Hepatocyte (in vitro differentiated cells): ENCODE measurements at places on chromosomes 2 and 18. TPM values are rescaled to one million over a fixed set of nuclear protein-coding genes. Genes with fewer than 3 reads are reported as not detected.

DNA sequence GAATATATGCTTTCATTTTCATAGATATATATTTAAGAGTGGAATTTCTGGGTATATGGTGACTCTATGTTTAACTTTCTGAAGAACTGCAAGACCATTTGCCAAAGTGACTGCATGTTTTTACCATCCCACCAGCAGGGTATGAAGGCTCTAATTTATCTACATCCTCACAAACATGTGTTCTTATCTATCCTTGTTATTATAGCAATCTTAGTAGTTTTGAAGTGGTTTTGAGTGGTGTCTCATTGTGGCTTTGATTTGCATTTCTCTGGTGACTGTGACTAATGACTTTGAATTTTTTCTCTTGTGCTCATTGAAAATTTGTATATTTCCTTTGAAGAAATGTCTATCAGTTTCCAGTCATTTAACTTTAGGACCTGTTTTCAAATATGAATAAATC is 310.2 kb upstream of the NRP2 start:
- H3K4me3 ChIP-seq = no peak overlapping the region
- no peak for DNase-seq
- H3K4me1 ChIP-seq = peaks cover 4% of the 10 kb centered on the region
- no peaks in the 10 kb centered on the region for H3K27me3 ChIP-seq
- H3K27ac ChIP-seq = no peak overlapping the region

DNA sequence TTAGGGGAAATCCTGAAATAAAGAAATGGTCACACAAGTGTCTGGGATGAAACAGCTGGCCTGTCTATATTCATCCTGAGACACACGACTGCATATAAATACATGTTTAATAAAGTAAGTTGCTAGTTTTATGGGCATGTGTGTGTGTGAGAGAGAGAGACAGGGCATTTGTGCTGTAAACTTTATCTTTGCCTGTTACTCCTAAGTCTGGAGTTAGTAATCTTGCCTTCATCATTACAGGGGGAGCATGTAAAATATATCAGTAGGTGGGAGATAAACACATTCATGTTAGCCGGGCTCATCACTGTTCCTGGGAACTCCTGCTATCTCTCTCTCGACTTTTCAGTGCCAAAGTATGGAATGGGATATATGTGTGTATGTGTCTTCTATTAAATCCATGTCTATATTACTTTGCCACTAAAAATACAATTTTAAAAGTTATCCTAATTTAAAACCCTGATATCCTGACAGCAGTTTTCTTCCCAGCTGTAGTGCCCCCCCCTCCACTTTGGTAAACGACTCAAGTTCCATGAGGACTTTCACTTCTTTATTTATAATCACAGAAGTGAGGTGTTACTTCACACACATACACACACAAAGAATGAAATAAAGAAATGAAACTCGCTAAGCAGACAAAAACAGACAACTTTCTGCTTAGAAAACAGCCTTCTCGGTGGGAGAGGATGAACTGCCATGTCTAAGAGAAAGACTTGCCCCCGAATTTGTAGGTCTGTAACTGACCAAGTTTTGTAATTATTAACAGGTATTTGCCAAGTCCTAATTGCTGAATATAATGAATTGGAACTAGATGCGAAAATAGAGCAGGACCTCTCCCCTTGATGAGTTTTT is 947 bp downstream of the ZEB2 start:
- peaks cover 78% of the 10 kb centered on the region for H3K27me3 ChIP-seq
- H3K36me3 ChIP-seq = no peaks in the 10 kb centered on the region
- DNase-seq = no peak
- peak overlapping the region; percentile 90 for H3K27ac ChIP-seq
- no peaks in the 10 kb centered on the region for H3K4me1 ChIP-seq
- peak overlapping the region; percentile 30 for H3K4me3 ChIP-seq

DNA sequence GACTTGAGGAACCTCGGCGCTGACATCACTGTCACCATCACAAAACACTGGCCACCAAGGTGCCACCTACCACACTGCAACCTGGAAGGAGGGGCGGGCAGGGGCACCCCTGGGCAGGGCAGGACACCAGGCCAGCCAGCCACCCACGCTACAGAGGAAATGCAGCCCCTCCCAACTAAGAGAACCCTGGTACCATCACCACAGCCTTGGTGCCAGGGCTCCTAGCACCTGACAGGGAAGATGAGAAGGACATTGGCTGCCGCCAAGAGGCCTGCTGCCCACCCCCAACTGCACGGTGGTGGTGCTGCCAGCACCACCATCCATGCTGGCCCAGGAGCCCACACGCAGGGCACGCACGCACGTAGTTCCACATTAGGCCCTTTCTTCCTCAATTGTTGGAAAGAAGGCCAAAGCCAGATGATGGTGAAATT is 88.7 kb downstream of the HDAC4 start:
- H3K4me1 ChIP-seq = peaks cover 41% of the 10 kb centered on the region
- H3K4me3 ChIP-seq = no peak overlapping the region
- no peaks in the 10 kb centered on the region for H3K27me3 ChIP-seq

- no peaks in the 10 kb centered on the region for H3K27me3 ChIP-seq
- no peak for DNase-seq
- no peaks in the 10 kb centered on the region for H3K36me3 ChIP-seq
- H3K4me1 ChIP-seq = no peaks in the 10 kb centered on the region
- H3K27ac ChIP-seq = no peak overlapping the region
Measured at GRCh38 chr2:205405194-205405593, 277.1 kb upstream of the NRP2 start.

TSPYL6 gene
- total RNA-seq = not detected in 2 replicates

- peak within 1 kb of the TSS; percentile 40 for H3K27ac ChIP-seq
- peak; percentile 68 for DNase-seq
- H3K4me3 ChIP-seq = peak within 1 kb of the TSS; percentile 79
- H3K36me3 ChIP-seq = no peaks in the 10 kb centered on the region
Measured at GRCh38 chr18:500632-501405, at the start of gene COLEC12. COLEC12 (minus strand) TSS chr18:500701; CDS start chr18:500514, 187 bp downstream.

GRCh38 chr2:30084915-30085314 is 61.9 kb upstream of the YPEL5 start:
- H3K4me1 ChIP-seq = no peaks in the 10 kb centered on the region
- no peak overlapping the region for H3K4me3 ChIP-seq
- DNase-seq = no peak
- no peaks in the 10 kb centered on the region for H3K27me3 ChIP-seq
- no peaks in the 10 kb centered on the region for H3K36me3 ChIP-seq

DNA sequence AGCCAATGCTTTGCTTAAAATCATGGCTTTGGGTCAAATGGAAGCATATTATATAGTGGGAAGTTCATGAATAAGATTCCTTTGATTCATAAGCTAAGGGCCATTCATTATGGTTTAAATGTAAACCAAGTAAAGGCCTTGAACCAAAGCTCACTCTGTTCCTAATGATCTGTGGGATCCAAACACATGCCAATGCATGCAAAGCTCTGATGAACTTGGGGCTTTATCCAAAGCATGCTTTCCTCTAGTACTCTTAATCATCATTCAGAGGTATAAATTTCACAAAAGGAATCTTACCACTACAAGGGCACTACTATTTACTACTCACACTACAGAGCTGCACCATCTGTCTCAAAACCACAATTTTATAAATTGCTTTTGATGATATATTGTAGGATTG is 102.8 kb upstream of the RBMS1 start:
- H3K4me1 ChIP-seq = no peaks in the 10 kb centered on the region
- H3K27ac ChIP-seq = no peak overlapping the region
- H3K36me3 ChIP-seq = no peaks in the 10 kb centered on the region
- DNase-seq = no peak

ZNF396 gene
- total RNA-seq = 1.8 and 2.0 TPM in 2 replicates

DNA sequence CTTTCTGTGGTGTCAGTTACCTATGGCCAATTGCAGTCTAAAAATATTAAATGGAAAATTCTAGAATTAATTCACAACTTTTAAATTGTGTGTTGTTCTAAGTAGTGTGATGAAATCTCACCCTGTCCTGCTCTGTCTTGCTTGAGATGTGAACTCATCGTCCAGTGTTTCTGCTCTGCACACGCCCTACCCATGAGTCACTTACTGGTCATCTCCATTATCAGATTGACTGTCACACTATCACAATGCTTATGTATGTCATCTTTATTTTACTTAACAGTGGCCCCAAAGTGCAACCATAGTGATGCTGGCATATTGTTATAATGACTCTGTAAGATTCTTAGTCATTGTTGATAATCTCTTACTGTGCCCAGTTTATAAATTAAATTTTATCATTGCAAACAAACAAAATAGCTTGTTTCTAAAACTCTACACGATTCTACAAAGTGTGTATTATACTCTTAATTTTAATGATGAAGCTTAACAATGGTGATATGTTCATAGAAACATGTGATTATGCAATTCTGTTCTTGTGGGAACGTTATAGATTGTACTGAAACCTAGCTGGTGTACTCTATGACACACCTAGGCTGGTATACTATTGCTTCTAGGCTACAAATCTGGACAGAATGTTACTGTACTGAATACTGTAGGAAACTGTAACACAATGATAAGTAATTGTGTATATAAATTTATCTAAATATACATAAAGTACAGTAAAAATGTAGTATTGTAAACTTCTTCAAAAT is 1086.8 kb upstream of the PIK3C3 start:
- H3K4me3 ChIP-seq = no peak overlapping the region
- peak overlapping the region; percentile 56 for H3K27ac ChIP-seq
- peaks cover 7% of the 10 kb centered on the region for H3K4me1 ChIP-seq
- H3K27me3 ChIP-seq = no peaks in the 10 kb centered on the region
- no peaks in the 10 kb centered on the region for H3K36me3 ChIP-seq

DNA sequence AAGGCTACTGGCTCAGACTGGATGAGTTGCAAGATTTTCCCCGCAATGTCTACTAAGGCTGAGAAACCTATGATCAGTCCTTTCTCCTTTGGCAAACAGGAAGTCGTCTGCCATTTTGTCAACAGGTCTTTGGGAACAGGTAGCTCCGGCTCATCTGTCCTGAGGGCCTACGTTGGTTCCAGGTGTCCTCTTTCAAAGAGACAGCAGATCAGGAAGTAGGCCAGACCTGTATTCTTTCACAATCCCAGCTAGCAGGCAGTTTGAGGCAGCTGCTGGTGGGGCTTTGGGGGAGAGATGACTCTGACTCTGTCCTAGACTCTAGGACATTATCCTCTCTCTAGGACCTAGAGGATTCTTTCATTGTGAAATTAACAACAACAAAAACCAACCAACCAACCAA is 98.6 kb downstream of the ACTR2 start:
- H3K4me1 ChIP-seq = no peaks in the 10 kb centered on the region
- DNase-seq = no peak
- no peaks in the 10 kb centered on the region for H3K27me3 ChIP-seq
- H3K36me3 ChIP-seq = no peaks in the 10 kb centered on the region
- no peak overlapping the region for H3K27ac ChIP-seq
- H3K4me3 ChIP-seq = no peak overlapping the region

- no peaks in the 10 kb centered on the region for H3K27me3 ChIP-seq
- no peak overlapping the region for H3K27ac ChIP-seq
- DNase-seq = no peak
- H3K4me3 ChIP-seq = no peak overlapping the region
- H3K4me1 ChIP-seq = no peaks in the 10 kb centered on the region
Measured at GRCh38 chr2:177817300-177817699, 255.3 kb downstream of the PDE11A start.

- H3K27ac ChIP-seq = no peak overlapping the region
- DNase-seq = no peak
- H3K4me1 ChIP-seq = no peaks in the 10 kb centered on the region
- H3K36me3 ChIP-seq = no peaks in the 10 kb centered on the region
- no peaks in the 10 kb centered on the region for H3K27me3 ChIP-seq
Measured at GRCh38 chr18:72155327-72155726, 388.8 kb downstream of the CBLN2 start.

LTBP1 gene
- 60.9 and 68.9 TPM in 2 replicates for total RNA-seq

DNA sequence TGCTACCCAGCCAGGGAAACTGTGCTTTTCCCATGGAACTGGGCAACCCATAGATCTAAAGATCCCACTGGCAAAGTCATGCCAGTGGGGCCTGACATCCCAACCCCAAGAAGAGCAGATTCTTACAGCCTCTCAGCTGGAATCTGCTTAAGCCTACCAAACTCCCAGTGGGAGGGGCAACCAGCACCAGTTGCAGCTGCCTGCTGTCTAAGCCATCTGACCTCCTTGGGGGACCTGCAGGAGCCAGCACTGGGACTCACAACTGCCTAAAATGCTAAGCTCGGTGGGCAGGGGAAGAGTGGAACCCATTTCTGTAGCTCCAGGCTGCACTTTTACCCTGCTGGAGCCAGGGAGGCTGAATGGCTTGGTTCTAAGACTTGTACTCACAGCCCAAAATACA is 770.7 kb upstream of the SLC8A1 start:
- DNase-seq = no peak
- no peaks in the 10 kb centered on the region for H3K36me3 ChIP-seq
- no peak overlapping the region for H3K4me3 ChIP-seq
- no peaks in the 10 kb centered on the region for H3K4me1 ChIP-seq

- no peaks in the 10 kb centered on the region for H3K4me1 ChIP-seq
- no peak for DNase-seq
- no peak overlapping the region for H3K27ac ChIP-seq
- no peaks in the 10 kb centered on the region for H3K27me3 ChIP-seq
Measured at GRCh38 chr2:119354860-119355259, 11.8 kb downstream of the C2orf76 start.

DNA sequence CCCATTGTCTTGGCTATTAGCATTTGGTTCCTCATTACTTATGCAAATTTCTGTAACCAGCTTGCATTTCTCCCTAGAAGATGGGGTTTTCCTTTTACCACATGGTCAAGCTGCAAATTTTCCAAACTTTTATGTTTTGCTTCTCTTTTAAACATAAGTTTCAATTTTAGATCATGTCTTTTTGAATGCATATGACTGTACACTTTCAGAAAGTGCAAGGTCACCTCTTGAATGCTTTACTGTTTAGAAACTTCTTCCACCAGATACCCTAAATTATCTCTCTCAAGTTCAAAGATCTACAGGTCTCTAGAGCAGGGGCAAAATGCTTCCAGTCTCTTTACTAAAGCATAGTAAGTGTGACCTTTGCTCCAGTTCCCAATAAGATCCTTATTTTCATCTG is 837.6 kb upstream of the NXPH2 start:
- no peaks in the 10 kb centered on the region for H3K27me3 ChIP-seq
- no peak overlapping the region for H3K4me3 ChIP-seq
- DNase-seq = no peak
- no peaks in the 10 kb centered on the region for H3K36me3 ChIP-seq
- no peaks in the 10 kb centered on the region for H3K4me1 ChIP-seq

GRCh38 chr2:103552775-103553174 is 790.9 kb downstream of the TMEM182 start:
- no peak overlapping the region for H3K27ac ChIP-seq
- H3K4me3 ChIP-seq = no peak overlapping the region
- H3K27me3 ChIP-seq = no peaks in the 10 kb centered on the region

RAD51AP2 gene
- total RNA-seq = 0.24 and 0.40 TPM in 2 replicates

GRCh38 chr2:58521803-58522554 is 280.9 kb upstream of the FANCL start:
- DNase-seq = no peak
- H3K36me3 ChIP-seq = no peaks in the 10 kb centered on the region
- H3K4me1 ChIP-seq = no peaks in the 10 kb centered on the region
- no peaks in the 10 kb centered on the region for H3K27me3 ChIP-seq

- DNase-seq = no peak
- no peaks in the 10 kb centered on the region for H3K36me3 ChIP-seq
- peaks cover 4% of the 10 kb centered on the region for H3K27me3 ChIP-seq
- H3K4me3 ChIP-seq = no peak overlapping the region
Measured at GRCh38 chr2:204264621-204265140, 280.6 kb upstream of the PARD3B start.

DPP10 gene
- total RNA-seq = 15.7 and 18.1 TPM in 2 replicates

GRCh38 chr2:674321-674985 is 2.8 kb downstream of the TMEM18 start:
- no peak for DNase-seq
- H3K4me3 ChIP-seq = no peak overlapping the region
- no peaks in the 10 kb centered on the region for H3K36me3 ChIP-seq
- H3K4me1 ChIP-seq = peaks cover 9% of the 10 kb centered on the region
- H3K27me3 ChIP-seq = no peaks in the 10 kb centered on the region

LYG2 gene
- total RNA-seq = not detected in 2 replicates

GYPC gene
- 35.0 and 46.9 TPM in 2 replicates for total RNA-seq
